ENCODE measurements at places on chromosomes 7 and 10. TPM values are rescaled to one million over a fixed set of nuclear protein-coding genes. Genes with fewer than 3 reads are reported as not detected.

SEC31B gene
- total RNA-seq: 19.4 TPM

HECW1 gene
- total RNA-seq: 0.33 TPM

FOXP2 gene
- total RNA-seq: 96.9 TPM

GSDME gene
- 11.9 TPM for total RNA-seq

GPR15LG gene
- total RNA-seq: not detected

TMEM130 gene
- total RNA-seq: 2.1 TPM

PON3 gene
- total RNA-seq: 1.4 TPM

KDM7A gene
- 31.6 TPM for total RNA-seq

CTTNBP2 gene
- total RNA-seq: 5.5 TPM

PNLIPRP3 gene
- total RNA-seq: not detected

NUDT1 gene
- total RNA-seq: 27.0 TPM

ZNF12 gene
- total RNA-seq: 21.7 TPM

APBB1IP gene
- 4.2 TPM for total RNA-seq

OR2A7 gene
- 2.9 TPM for total RNA-seq

MALRD1 gene
- 4.6 TPM for total RNA-seq

FMC1 gene
- total RNA-seq: 16.6 TPM

TEX36 gene
- not detected for total RNA-seq

UPK3B gene
- total RNA-seq: 3.9 TPM

GARIN1A gene
- total RNA-seq: 0.49 TPM

INSYN2A gene
- total RNA-seq: 0.81 TPM

NXPH1 gene
- not detected for total RNA-seq

MBL2 gene
- not detected for total RNA-seq

CCDC172 gene
- total RNA-seq: not detected

TMEM270 gene
- total RNA-seq: not detected

CPA2 gene
- not detected for total RNA-seq

WEE2 gene
- total RNA-seq: not detected

FGFR2 gene
- 113 TPM for total RNA-seq

PLXNA4 gene
- total RNA-seq: 3.9 TPM

SPDYE5 gene
- total RNA-seq: not detected

GIMAP8 gene
- total RNA-seq: 5.3 TPM

NEUROD6 gene
- total RNA-seq: not detected

C1GALT1 gene
- total RNA-seq: 19.8 TPM

TMEM213 gene
- total RNA-seq: not detected

SPDYE2B gene
- not detected for total RNA-seq

ZCWPW1 gene
- 4.6 TPM for total RNA-seq

KEL gene
- 0.28 TPM for total RNA-seq

BAIAP2L1 gene
- total RNA-seq: 0.66 TPM

Data from sigmoid colon (tissue), 7 donors.